ENCODE measurements at places on chromosomes 11 and 22. TPM values are rescaled to one million over a fixed set of nuclear protein-coding genes. Genes with fewer than 3 reads are reported as not detected.

The CEP164 gene
- 48.6 TPM for total RNA-seq

The SRSF8 gene
- total RNA-seq: 35.0 TPM

The LTBP3 gene
- total RNA-seq: 333 TPM

The MMP12 gene
- total RNA-seq: not detected

The SCGB2A2 gene
- total RNA-seq: not detected

The MAPK8IP1 gene
- total RNA-seq: 12.7 TPM

The OR52A1 gene
- total RNA-seq: 0.02 TPM

The SCGB1D2 gene
- not detected for total RNA-seq

The PIH1D2 gene
- total RNA-seq: 1.9 TPM

The FAM227A gene
- 10.3 TPM for total RNA-seq

The C11orf87 gene
- total RNA-seq: 0.88 TPM

The APLNR gene
- total RNA-seq: 3.1 TPM

DNA sequence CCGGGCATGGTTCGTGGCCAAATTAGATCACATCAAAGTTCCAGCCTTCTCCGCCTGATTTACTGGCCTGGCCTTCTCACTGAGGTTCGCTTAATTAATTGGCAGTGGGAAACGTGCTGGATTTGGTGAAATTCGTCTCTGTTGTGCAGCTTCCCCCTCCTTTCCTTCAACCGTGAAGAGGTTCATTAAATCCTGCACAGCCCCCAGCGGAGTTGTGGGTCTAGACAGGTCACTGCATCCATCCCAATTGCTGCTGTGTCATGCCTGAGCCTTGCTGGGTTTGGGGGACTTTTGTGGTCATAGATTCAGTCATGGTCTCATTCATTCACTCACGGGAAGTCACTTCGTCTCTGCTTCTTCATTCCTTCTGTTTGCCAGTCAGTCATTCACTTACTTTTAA is 90.0 kb downstream of the INSC start:
- H3K27ac ChIP-seq: no peak overlapping the region
- H3K4me1 ChIP-seq: no peaks in the 10 kb centered on the region
- DNase-seq: no peak
- H3K27me3 ChIP-seq: peaks cover 50% of the 10 kb centered on the region
- H3K36me3 ChIP-seq: no peaks in the 10 kb centered on the region
- H3K4me3 ChIP-seq: no peak overlapping the region

- no peak for DNase-seq
- no peaks in the 10 kb centered on the region for H3K27me3 ChIP-seq
- no peak overlapping the region for H3K4me3 ChIP-seq
- no peaks in the 10 kb centered on the region for H3K36me3 ChIP-seq
- peak overlapping the region; percentile 78 for H3K27ac ChIP-seq
- peaks cover 48% of the 10 kb centered on the region for H3K4me1 ChIP-seq
These were observed 15.5 kb upstream of the TSKU start for GRCh38 chr11:76767659-76768058.

DNA sequence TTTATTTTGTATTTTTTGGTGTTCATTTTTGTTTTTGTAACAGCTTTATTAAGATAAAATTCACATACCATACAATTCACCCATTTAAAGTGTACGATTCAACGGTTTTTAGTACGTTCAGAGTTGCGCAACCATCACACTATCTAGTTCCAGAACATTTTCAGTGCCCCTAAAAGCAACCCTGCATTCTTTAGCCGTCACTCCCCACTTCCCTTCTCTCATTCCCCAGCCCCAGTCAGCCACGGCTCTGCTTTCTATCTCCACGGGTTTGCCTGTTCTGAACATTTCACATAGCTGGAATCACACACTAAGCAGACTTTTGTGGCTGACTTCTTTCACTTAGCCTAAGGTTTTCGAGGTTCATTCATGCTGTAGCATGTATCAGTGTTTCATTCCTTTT is 9.6 kb upstream of the KCNQ1OT1 start:
- H3K36me3 ChIP-seq: peaks cover 6% of the 10 kb centered on the region
- H3K4me3 ChIP-seq: peak overlapping the region; percentile 17
- peak overlapping the region; percentile 78 for H3K27ac ChIP-seq
- DNase-seq: no peak
- no peaks in the 10 kb centered on the region for H3K27me3 ChIP-seq

DNA sequence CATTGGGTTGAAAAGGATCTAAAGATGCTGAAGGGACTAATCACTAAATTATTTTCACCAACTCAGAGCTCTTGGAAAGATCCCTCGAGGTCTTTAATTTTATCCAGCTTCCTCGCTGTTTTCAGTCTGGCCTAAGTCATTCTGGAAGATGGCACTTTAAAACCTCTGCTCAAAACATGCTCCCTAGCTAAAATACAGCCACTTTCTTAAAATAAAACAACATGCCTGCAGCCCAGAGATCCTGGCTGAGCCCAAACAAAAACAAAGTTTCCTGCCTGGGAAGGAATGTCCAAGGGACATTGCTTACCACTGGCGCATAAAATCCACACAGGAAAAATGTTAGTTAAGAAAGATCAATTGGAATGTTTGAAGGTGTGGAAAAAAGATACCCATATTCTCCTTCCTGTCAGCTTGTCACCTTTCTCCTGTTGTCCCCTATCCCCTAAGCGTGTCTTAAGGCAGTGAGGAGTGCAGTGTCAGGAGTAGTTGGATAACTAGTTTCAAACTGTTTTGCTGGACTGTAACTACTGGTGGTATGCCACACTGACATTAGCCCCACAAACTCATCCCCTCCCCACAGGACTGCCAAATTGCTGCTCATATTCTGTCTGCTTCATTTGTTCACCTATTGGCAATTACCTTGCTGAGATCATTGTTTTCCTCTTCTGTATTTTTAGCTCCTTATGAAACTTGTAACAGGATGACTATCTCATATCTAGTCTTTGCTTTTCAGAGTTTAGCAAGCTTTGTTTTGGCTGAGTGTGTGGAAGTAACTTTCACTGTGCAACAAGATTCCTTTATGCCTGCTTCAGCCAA is 108.3 kb upstream of the SESN3 start:
- no peak overlapping the region for H3K27ac ChIP-seq
- H3K4me3 ChIP-seq: no peak overlapping the region
- no peaks in the 10 kb centered on the region for H3K36me3 ChIP-seq
- no peak for DNase-seq

- H3K4me3 ChIP-seq: no peak overlapping the region
- no peaks in the 10 kb centered on the region for H3K36me3 ChIP-seq
- H3K27ac ChIP-seq: no peak overlapping the region
- H3K4me1 ChIP-seq: peaks cover 43% of the 10 kb centered on the region
These were observed 23.2 kb downstream of the RTN4R start for GRCh38 chr22:20244691-20245576.

DNA sequence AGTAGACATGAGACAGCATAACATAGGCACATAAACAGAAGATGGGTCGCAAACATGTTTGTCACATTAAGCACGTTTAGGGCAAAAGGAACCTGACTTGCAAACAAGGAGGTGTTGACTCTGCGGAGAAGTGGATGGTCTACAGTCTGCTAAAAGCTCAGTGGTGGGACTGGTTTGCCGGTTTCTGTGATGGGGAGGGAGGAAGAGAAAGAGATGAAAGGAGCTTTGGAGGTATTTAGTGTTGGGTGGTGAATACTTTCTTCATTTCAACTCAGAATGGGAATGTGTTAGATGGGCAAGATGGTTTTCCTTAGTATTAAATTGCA is 191.4 kb upstream of the SORL1-AS1 start:
- no peaks in the 10 kb centered on the region for H3K36me3 ChIP-seq
- no peak overlapping the region for H3K4me3 ChIP-seq
- H3K4me1 ChIP-seq: peaks cover 4% of the 10 kb centered on the region
- DNase-seq: no peak
- H3K27me3 ChIP-seq: peaks cover 15% of the 10 kb centered on the region
- no peak overlapping the region for H3K27ac ChIP-seq

GRCh38 chr11:57493507-57494503 is 21.7 kb downstream of the SLC43A1 start:
- no peaks in the 10 kb centered on the region for H3K36me3 ChIP-seq
- H3K27ac ChIP-seq: peak overlapping the region; percentile 6
- H3K4me1 ChIP-seq: peaks cover 4% of the 10 kb centered on the region
- no peaks in the 10 kb centered on the region for H3K27me3 ChIP-seq

DNA sequence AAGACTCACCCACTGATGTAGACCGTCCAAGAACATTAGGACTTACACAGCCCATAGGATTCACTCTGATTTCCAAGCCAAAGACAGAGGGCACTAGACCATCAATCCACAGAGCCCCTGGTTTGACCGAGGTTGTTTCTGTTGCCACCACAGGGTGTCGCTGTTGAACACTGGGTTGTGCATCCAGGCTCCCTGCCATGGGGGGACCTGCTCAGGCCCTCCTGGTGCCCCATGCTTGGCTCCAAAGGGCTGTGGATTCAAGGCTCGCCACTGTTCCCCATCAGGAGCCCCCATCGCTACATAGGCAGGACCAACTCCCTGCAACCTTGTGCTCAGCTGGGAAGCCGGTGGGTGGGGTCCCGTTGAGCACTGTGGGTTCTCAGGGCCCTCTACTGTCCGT is 128.0 kb upstream of the ANO1 start:
- H3K4me1 ChIP-seq: peaks cover 30% of the 10 kb centered on the region
- H3K27ac ChIP-seq: no peak overlapping the region
- H3K36me3 ChIP-seq: no peaks in the 10 kb centered on the region
- DNase-seq: no peak
- no peaks in the 10 kb centered on the region for H3K27me3 ChIP-seq

GRCh38 chr11:102010776-102011494 is 36.3 kb upstream of the CFAP300 start:
- H3K27me3 ChIP-seq: no peaks in the 10 kb centered on the region
- H3K4me3 ChIP-seq: no peak overlapping the region
- peak; percentile 69 for DNase-seq
- H3K36me3 ChIP-seq: no peaks in the 10 kb centered on the region
- H3K27ac ChIP-seq: peak overlapping the region; percentile 75
- peaks cover 26% of the 10 kb centered on the region for H3K4me1 ChIP-seq

GRCh38 chr11:108857382-108857781 is 192.5 kb downstream of the DDX10 start:
- H3K36me3 ChIP-seq: no peaks in the 10 kb centered on the region
- DNase-seq: no peak
- H3K27ac ChIP-seq: no peak overlapping the region
- no peak overlapping the region for H3K4me3 ChIP-seq
- no peaks in the 10 kb centered on the region for H3K27me3 ChIP-seq
- H3K4me1 ChIP-seq: peaks cover 6% of the 10 kb centered on the region

DNA sequence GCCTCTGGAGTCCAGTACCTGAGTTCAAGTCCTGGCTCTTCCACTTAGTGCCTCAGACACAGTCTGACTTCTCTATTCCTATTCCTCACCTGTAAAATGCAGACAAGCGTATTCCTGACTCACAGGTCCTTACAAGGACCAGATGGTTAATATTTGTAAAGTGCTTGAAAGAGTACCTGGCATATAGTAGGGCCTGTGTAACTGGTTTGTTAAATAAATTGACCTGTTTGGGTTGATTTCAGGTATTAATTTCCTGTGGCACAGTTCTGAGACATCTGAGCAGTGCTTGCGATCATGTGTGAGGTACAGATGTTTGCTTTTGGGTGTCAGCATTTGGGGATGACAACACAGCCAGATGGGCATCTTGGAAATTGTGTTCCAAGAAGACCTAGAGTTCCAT is 127.5 kb downstream of the APIP start:
- no peak for DNase-seq
- peaks cover 24% of the 10 kb centered on the region for H3K36me3 ChIP-seq
- peaks cover 2% of the 10 kb centered on the region for H3K4me1 ChIP-seq
- H3K27me3 ChIP-seq: no peaks in the 10 kb centered on the region

GRCh38 chr11:73258104-73259035 is 13.8 kb upstream of the P2RY6 start:
- no peaks in the 10 kb centered on the region for H3K36me3 ChIP-seq
- H3K27me3 ChIP-seq: peaks cover 3% of the 10 kb centered on the region
- H3K27ac ChIP-seq: no peak overlapping the region
- H3K4me1 ChIP-seq: peaks cover 4% of the 10 kb centered on the region

- no peak for DNase-seq
- no peak overlapping the region for H3K4me3 ChIP-seq
- no peak overlapping the region for H3K27ac ChIP-seq
These were observed 18.4 kb downstream of the ARHGAP42 start for GRCh38 chr11:100705447-100705846.

- DNase-seq: no peak
- peaks cover 3% of the 10 kb centered on the region for H3K27me3 ChIP-seq
- no peak overlapping the region for H3K4me3 ChIP-seq
- no peaks in the 10 kb centered on the region for H3K36me3 ChIP-seq
- H3K4me1 ChIP-seq: no peaks in the 10 kb centered on the region
These were observed 27.3 kb upstream of the MUC5AC start for GRCh38 chr11:1130276-1131032.
